ENCODE measurements at places on chromosomes 11 and 22. TPM values are rescaled to one million over a fixed set of nuclear protein-coding genes. Genes with fewer than 3 reads are reported as not detected.

GRCh38 chr11:11923828-11924227, 82.1 kb downstream of the USP47 start:
- DNase-seq = no peak

- no peak for DNase-seq
Measured at GRCh38 chr22:46240506-46240905, 9.6 kb downstream of the CDPF1 start.

DNA sequence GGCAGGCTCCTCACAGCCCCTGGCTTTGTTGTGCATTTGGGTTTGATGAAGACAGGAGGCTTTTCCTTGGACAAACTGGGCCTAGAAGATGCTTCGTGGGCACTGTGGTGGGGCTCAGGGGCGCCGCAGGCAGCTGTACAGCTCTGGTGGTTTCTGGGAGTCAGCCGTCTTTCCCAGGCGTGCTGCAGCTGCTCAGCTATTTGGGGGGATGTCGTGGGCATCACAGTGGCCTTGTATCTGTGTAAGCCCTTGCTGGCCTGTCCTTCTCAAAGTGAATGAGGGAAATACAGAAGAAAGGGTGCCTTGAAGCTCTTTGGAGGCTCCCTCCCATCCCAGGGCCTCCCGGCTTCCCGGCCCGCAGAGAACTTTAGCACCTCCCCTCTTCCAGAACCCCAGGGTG, 89.5 kb downstream of the TBC1D22A start:
- DNase-seq = no peak

DNA sequence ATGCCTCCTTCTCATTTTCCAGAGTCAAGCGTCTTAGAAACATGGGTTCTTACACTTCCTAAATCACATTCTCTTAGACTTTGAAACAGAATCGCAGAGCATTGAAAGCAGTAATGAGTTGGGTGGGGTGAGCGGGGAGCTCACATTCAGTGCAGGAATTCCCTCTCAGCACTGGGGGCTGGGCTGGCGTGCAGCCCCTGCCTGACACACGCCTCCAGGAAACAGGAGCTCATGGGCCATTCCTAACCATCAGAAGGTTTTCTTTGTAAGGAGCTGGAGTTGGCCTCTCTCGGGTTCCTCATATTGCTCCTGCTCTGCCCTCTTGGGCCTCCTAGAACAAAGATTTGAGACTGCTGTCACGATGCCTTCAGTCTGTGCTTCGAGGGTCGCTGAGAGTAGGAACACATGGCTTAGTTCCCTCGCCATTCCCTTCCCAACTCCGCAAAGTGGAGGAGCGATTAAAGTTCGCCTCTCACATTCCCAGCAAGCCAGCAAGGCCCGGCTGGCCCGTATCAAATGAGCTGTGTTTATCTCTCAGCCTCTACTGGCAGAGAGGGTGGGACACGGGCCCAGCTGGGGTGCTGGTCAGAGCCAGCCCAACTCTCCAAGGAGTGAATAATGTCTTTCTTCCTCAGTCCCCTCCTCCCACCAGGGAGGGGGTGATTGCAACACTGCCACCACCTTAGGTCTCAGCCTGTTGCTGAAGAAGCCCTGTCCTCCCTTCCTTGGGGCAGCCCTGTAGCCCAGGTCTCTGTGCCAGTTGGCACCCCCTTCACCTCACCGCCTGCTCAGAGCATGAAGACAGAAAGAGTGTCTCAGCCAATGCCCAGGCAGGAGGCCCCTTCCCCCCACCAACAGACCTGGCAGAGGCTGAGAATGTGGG, 10.4 kb downstream of the CHRDL2 start:
- DNase-seq = no peak

GRCh38 chr11:78823588-78823987, 248.9 kb upstream of the NARS2 start:
- DNase-seq = no peak

GRCh38 chr11:128625746-128626145, 38.4 kb upstream of the ETS1 start:
- DNase-seq = no peak

DNA sequence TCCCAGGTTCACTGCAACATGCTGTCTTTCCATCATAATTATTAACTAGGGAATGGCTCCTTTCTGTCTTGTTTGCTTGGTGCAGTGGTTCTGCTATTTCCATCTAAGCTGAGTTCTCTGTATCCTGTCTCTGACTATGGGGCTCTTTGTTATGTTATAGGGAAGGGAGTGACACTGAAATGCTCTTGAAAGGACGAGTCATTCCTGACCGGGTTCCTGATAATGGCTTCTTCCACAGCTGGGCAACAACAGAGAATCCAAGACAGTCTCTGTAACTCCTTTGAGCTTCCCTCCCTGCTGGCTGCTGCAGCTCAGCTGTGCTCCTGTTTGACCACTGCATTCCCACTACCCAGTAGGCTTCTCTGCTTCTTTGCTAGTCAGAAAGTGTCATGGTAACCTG, 24.1 kb downstream of the OR2AT4 start:
- DNase-seq = no peak

GRCh38 chr11:111402411-111402810, 23.3 kb upstream of the POU2AF1 start:
- DNase-seq = no peak

GRCh38 chr11:63146581-63146980, 2.6 kb upstream of the SLC22A24 start:
- no peak for DNase-seq

DNA sequence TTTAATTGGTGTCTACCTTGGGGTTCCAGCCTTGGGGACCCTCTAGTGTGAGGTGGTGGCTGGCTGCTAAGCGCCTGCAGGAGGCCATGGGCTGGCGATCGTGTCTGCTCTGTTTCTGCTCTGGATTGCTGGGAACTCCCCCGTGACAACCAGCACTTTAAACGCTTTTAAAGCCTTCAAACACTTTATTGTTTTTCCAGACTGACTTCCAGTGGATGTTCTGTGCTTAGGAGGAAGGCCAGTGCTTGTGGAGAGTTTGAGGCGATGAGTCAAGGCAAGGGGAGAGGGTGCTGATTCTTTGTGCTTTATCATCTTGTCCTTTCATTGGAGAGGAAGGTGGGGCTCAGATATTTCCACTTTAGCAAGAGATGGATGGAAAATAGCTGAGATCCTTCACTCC, 81.6 kb downstream of the FLI1 start:
- DNase-seq = no peak

GRCh38 chr11:67382276-67383136, 9.1 kb upstream of the CLCF1 start:
- DNase-seq = peak; percentile 76

DNA sequence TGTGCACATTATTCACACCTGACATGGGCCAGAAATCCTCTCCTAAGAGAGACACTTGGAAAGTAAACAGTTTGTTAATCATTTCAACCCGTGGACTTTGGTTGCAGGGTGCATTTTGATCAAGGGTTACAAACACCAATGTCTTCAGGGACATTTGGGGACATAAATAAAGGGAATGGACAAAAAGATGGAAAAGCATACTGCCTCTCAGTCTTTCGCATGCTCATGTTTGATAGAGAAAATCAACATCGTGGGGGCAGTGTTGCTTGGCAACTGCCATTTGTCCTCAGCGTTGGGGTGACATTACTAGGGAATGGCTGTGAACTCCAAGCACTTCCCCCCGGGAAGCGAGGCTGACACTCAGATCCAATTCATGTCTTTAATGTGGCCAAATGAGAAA, 114.7 kb upstream of the OR4B1 start:
- DNase-seq = no peak

GRCh38 chr22:26553056-26553752, 36.7 kb downstream of the TPST2 start:
- no peak for DNase-seq

- DNase-seq = no peak
Measured at GRCh38 chr11:856397-856796, 13.7 kb downstream of the TSPAN4 start.

GRCh38 chr22:49686495-49687219, 141.0 kb downstream of the BRD1 start:
- no peak for DNase-seq

GRCh38 chr11:47337229-47337924, 15.1 kb downstream of the MYBPC3 start:
- peak; percentile 31 for DNase-seq

- no peak for DNase-seq
Measured at GRCh38 chr11:103794262-103794661, 242.2 kb upstream of the DDI1 start.

DNA sequence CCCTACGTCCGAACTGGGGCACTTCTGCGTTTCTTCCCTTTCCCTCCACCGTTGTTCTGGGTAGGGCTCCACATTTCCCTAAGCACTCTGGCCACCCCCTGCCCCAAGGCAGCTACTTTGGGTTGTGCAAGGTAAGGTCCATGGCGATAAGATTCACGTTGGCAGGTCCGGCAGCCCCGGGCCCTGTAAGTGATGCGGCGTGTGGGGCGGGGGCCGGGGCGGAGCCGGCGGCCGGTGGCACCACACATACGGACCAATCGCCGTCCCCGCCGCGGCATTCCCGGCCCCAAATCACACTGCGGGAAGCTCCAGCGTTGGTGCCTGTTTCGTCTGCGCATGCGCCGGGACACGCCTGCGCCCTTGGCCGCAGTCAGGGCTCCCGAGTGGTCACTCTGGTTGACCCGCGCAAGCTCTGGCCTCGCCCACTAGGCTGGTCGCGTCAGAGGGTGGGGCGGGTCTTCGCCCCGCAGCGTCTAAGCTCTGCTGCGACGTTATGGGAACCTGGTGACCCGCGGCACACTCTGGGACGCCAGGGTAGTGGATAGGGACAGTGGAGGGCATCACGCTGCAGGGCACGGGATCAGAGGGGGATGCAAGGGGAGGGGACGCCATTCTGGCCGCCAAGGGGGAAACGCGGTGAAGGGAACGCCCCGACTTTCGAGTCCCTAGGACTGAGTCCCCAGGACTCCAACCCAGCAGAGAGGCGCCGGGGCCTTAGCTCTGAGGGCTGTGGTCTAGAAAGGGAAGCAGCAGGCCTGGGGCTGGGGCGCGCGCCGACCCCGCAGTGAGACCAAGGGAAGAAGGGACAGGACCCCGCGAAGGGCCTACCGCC, 1.6 kb downstream of the FADS1 start:
- peak; percentile 94 for DNase-seq

DNA sequence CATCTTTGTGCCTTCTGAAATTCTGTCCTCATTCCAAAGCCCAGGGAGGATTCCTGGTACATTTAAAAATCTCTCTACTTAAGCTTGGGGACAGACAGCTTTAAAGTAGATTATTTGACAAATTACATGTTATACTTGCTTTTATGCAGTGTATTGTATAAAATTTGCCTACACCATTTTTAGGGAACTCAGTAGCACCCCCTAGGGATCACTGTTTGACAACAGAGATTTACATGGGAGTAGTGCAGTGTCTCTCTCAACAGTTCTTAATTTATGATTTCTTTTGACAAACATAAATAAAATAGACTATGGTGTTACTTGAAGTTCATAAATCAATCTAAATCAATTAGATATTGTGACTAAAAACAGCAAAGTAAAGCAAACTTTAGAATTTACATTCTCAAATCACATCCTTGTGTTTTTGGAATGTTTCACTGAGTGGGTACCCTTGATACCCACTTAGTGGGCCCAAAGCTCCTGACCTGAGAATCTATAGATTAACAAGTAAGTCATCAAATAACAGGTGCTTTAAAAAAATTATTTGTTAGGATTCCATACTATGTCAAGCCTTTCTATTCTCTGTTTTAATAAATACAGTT, 428.8 kb downstream of the DYNC2H1 start:
- DNase-seq = no peak

DNA sequence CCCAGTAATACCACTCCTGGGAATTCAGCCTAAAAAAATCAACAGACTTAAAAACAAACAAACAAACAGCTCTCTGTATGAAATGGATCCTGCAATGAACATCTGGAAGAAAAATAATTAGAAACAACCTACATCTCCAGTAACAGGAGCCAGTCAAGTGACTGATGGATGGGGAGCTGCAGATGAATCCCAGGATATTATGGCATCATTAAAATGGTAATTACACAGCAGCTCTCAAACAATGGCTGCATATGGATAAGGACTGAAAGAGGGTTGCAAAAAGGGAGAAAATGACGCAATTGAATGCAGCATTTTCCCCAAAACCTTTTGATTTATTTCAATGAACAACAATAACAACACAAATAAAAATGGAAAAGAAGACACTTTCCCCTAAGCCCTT, 4.1 kb downstream of the NPTXR start:
- no peak for DNase-seq

DNA sequence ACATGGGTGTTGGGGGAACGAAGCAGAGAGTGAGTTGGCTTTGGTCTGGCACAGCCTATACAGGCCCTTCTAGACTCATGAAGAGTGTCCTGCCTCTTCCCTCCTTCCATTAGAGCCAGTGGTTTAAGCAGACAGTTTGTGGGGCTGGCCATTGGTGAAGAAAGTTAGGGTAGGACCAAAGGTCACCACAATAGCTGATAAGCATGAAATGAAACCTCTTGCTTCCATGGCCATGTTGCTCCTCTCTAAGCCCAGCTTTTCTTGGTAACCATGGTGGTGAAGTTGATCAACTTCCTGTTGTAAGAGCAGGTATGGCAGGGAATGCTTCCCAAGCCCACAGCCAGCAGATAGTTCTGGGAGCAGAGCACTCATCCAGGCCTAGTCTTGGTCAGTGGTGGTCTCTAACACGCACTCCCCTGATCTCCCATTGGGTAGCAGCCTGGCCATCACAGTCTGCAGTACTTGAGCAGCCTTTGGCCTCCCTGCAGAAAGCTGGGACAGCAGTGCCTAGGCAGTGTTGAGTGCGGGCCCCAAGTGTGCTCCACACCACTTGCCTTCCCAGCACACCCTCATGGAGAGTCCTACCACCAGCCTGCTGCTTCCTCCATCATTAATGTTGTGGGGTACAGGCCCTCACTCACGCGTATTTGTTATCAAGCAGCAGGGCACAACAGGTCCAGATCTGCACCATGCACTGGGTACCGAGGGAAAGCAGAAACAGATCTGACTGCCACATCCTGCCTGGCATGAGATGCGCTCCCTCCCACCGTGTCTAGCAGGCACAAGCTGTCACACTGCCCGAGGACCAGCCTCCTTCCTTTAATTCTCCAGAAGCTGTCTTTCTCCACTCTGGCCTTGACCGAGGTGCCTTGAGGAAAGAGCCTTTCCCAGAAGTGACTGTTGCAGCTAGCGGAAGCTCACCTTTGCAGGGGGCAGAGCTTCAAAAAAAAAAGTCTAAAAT, 65.8 kb upstream of the SUSD2 start:
- no peak for DNase-seq

GRCh38 chr11:69572233-69572860, 68.6 kb upstream of the CCND1 start:
- no peak for DNase-seq

LRRC32 gene
- 0.05 TPM for total RNA-seq

C11orf16 gene
- total RNA-seq = not detected

ALX4 gene
- 0.62 TPM for total RNA-seq

NAALADL1 gene
- not detected for total RNA-seq

NOX4 gene
- not detected for total RNA-seq

IGLL5 gene
- not detected for total RNA-seq

RIMBP3C gene
- total RNA-seq = 0.81 TPM

YPEL1 gene
- 2.9 TPM for total RNA-seq

DSCAML1 gene
- total RNA-seq = not detected

MRGPRX3 gene
- total RNA-seq = 0.23 TPM

P2RY6 gene
- total RNA-seq = not detected

DDX25 gene
- not detected for total RNA-seq

HMOX1 gene
- total RNA-seq = 49.8 TPM

GAL3ST3 gene
- not detected for total RNA-seq

NCF4 gene
- not detected for total RNA-seq

Data from NCI-H460 (cell line).